ENCODE measurements at places on chromosomes 7 and 10.
A peak's percentile ranks its signal among the peaks of the same experiment; 100 is the strongest.

GRCh38 chr7:158976468-158976848 is 120.1 kb downstream of the DYNC2I1 start:
- DNase-seq: no peak

DNA sequence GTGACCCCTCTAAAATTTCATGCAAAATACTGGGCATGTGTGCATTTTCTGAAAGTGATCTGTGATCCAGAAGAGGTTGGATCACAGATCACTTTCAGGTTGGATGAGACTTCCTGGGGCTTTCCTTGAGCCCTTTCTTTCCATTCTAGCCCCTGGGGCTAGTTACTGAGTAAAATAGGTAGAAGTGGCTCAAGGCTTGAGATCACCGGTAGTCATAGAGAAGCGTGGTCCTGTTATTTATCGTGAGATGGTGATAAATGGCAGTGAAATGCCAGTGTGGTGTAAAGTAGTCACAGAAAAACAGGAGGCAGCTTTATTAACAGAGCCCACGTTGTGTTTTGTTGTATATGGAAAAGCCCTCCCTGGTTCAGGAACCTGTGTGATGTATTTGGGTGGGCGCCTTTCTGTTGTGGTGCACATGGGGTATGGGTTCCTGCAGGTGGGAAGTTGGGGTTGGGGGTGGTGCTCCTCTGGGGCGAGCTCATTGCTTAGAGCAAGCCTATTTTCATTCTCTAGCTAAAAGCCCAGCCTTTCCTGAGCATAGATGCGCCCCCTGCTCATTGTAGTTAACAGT is 34.0 kb upstream of the SH2D4B start:
- DNase-seq: no peak

- DNase-seq: no peak
These were observed 10.1 kb downstream of the SLC25A16 start for GRCh38 chr10:68517188-68517587.

DNA sequence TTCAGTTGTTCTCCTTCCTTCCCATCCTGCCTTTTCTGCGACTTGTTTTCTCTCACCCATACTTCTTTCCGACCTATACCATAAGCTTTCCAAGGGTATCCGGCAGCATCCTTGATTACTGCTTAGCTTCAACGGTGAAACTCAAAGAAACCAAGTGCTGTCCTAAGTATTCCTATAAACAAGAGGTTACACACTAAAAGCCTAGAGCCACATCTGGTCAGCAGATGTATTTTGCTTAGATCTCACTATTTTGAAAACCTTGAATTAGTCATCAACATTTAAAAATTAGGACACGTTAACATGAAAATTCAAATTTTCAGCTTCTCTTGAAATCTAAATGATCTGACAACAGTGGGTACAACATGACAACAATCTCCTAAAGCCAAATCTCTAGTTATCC is 20.0 kb downstream of the ARHGAP21 start:
- DNase-seq: no peak

DNA sequence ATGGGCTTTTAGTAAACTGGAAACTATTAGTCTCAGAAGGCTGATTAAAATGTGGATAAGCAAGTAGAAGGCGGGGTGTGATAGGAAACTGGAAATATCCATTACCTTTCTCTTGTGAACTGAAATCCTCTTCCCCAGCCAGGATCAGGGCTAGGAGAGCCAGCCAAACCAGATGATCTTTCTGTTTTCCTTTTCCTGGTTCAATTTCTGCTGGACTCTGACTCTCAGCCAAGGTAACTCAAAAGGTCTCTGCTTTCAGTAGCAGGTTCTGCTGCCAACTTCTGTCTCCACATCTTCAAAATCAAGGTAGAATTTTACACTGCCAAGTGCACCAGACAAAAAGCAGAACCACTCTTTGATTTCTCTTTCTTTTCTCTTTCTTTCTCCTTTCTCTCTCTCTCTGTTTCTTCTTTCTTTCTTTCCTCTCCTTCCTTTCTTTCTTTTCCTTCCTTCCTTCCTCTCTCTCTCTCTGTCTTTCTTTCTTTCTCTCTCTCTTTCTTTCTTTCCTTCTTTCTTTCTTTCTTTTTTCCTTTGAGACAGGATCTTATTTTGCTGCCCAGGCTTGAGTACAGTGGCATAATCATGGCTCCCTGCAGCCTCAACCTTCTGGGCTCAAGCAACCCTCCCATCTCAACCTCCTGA is 30.8 kb downstream of the OTUD1 start:
- no peak for DNase-seq

GRCh38 chr10:49748006-49748405 is 14.1 kb downstream of the OGDHL start:
- no peak for DNase-seq

DNA sequence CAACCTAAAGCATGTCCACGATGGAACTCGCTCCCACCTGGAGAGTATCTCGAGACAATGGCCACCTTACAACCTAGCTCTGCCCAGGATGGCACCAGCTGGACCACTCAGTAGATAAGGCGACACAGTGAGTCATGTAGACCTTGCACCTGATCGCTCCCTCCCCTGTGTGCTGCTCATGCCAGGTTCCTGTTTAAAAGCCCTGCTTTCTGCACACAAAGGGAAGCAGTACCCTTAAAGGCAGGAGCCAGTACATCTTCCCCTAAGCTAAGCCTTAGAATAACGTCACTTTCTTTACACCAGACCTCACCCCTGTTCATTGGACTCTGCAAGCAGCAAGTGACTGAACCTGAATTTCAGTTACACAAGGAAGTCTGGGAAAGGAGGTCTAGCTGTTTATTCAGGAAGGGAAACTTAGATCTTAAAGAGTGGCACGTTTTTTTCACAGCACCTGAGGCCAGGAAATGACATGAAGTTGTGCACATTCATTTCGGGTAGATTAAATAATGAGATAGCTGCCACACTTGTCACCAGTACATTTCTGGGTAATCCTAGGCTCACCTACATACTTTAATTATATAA is 117.9 kb downstream of the MTPAP start:
- DNase-seq: no peak

DNA sequence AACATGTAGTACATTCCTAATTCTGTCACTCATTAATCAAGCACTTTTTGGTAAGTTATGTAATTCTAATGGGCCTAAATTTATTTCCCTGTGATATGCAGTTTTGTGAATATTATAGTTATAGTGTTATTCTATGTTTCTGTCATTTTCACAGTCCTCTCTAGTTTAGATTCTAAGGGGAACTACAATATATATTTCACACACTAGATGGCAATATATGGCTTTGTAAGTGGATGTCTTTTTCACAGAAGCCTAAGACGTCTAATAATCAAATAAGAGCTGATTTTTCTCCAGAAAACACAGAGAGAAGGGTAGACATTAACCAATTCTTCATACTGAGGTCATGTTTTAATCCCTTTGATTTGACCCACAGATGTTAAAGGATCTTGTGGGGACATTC is 18.0 kb downstream of the RNLS start:
- no peak for DNase-seq

DNA sequence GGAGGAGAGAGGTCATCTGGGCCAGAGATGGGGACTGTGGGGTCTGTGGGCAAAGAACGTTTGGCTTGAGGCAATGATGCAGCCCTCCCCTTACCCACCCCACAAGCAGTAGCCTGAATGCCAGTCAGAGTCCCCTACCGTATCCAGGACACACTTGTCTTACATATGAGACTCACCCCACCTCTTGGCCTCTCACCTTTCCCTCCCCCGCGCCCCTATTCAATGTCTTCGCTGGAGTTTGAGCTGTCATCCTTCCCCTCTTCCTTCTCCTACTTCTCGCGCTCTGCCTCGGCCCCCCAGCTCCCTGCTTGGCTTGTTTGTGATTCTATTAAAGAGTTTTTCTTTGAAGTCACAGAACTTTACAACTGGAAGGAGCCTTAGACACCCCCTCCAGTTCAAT is 8.9 kb downstream of the PRRT4 start:
- DNase-seq: no peak

GRCh38 chr7:27999829-28000228 is 180.8 kb downstream of the JAZF1 start:
- no peak for DNase-seq

DNA sequence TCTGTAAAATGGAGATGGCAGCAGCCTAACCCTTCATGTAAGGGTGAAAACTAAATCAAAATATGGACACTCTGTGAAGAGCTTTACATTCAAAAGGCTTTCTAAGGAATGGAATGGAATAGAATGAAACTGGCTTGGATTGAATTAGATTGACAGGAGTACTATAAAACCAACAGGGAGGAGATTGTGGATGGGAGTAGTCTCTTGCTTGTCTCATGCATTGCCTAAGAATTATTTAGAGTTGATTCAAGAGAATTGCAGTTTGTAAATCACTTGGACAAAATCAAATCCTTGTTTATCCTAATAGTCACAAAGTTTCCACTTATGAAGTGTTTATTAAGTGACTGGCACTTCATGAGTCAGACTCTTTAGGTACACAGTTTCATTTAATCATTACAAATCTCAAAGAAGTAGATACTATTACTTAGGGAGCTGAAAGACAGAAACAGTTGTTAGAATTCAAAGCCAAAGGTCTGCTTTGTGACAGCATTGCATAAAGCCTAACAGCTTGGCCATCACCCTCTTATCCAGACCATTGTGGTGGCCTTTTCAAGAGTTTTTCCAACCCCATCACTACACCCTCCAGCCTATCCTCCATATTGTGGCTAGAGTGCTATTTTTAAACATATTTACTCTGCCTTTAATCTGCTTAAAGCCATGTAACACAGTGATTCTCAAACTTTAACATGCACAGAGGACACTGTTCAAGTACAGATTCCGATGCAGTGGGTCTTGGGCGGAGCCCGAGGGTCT is 91.9 kb upstream of the GHITM start:
- no peak for DNase-seq

GRCh38 chr7:47416492-47417480 is 165.1 kb downstream of the TNS3 start:
- no peak for DNase-seq

DNA sequence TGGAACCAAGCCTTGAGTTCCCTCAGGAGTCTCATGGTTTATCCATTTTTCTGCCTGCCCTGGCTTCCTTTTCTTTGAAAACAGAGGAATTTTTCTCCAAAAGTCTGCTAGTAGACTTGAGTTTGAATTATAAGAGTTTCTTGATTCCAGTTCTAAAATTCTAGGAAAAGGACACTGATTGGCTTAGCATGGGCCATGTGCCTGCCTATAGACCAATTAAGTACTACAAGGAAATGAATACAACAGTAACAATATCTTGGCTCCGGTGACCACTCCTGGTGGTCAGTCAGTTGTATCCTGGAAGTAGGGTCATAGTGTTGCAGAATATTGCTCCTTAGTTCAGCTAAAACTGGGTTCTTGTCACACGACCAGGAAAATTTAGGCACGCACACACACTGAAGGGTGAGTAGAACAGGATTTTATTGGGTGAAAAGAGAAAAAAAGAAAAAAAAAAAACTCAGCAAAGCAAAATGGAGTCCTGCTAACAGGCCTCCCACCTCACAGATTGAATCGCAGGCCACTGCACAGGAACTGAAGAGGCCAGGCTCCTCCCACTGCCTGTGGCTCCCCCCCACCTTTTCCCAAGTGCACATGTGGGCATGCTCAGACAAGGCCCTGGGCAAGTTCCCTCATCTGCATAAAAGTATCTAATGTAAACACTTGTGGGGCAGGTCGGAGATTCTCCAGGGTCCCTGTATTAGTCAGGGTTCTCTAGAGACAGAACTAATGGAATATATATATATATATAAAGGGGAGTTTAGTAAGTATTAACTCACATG is 155.1 kb downstream of the LYZL1 start:
- no peak for DNase-seq

DNA sequence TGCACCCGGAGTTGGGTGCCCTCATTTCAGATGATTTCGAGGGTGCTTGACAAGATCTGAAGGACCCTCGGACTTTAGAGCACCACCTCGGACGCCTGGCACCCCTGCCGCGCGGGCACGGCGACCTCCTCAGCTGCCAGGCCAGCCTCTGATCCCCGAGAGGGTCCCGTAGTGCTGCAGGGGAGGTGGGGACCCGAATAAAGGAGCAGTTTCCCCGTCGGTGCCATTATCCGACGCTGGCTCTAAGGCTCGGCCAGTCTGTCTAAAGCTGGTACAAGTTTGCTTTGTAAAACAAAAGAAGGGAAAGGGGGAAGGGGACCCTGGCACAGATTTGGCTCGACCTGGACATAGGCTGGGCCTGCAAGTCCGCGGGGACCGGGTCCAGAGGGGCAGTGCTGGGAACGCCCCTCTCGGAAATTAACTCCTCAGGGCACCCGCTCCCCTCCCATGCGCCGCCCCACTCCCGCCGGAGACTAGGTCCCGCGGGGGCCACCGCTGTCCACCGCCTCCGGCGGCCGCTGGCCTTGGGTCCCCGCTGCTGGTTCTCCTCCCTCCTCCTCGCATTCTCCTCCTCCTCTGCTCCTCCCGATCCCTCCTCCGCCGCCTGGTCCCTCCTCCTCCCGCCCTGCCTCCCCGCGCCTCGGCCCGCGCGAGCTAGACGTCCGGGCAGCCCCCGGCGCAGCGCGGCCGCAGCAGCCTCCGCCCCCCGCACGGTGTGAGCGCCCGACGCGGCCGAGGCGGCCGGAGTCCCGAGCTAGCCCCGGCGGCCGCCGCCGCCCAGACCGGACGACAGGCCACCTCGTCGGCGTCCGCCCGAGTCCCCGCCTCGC is at the start of gene EGFR:
Gene EGFR, plus strand, starts transcription at position 657 of the 830 bp plus-strand sequence. CDS start 261 bp downstream, outside the sequence.
- DNase-seq: no peak

GRCh38 chr7:120538335-120538734 is 265.4 kb downstream of the KCND2 start:
- no peak for DNase-seq

DNA sequence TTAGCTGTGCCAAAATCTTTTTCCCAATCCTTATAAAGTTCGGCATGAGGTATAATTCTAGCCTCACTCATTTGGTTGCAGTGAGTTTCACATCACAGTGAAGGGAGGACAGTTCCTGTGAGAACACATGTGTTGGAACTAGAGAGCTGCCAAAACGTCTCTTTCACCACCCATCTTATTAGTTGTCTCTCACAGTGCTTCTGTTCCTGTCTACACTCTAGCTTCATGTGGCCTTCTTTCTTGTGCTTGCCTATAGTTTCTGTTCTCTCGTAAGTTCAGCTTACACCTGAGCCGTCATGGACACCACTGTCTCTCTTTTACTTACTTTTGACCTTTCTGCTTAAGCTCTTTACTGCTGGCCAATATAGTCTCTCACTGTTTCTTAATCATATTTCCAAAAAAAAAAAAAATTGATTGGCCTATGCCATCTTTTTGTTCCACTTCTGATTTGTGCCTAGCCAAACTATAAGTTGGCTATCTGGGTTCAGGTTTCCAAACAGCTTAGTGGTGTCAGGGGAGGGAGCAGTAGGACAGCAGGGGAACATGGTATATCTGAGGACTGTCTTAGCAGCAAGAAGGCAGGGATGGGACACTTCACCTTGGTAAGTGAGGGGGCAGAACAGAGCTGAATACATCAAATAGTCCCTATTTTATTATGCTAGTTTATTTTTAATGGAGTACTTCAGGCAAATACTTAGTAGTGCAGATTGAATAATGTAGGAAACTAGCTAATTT is 38.0 kb downstream of the ZNRF2 start:
- DNase-seq: peak; percentile 24

Data from central memory CD4-positive, alpha-beta T cell (primary cell).